ENCODE measurements at places on chromosomes 13 and 19.

- no peak for DNase-seq
These were observed 276.0 kb downstream of the FOXO1 start for GRCh38 chr13:40390401-40390916.

GRCh38 chr13:99991828-99992775 is 10.5 kb downstream of the ZIC2 start:
- DNase-seq: no peak

- no peak for DNase-seq
These were observed 155.1 kb downstream of the GGACT start for GRCh38 chr13:100433475-100433874.

DNA sequence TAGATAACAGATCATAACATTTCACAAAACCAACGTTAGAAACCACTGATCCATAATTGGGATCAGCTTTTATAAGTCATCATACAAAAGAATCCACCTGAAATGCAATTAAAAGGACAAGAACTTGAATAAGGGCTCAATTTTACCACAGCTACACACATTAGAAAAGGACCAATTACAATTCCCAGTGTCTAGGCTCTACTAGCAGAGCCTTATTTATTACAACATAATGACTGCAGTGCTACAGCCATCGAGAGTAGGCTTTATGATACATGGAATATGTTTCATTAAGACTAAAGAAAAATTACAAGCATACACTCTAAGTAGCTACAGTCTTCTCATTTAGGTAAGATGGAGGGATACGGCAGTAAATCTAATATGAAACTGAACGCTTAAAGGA is 2.9 kb downstream of the RBM26 start:
- DNase-seq: no peak

GRCh38 chr19:42216653-42217519 is 591 bp downstream of the DEDD2 start:
- no peak for DNase-seq

- DNase-seq: no peak
These were observed 76.6 kb upstream of the KLF12 start for GRCh38 chr13:74210693-74211393.

DNA sequence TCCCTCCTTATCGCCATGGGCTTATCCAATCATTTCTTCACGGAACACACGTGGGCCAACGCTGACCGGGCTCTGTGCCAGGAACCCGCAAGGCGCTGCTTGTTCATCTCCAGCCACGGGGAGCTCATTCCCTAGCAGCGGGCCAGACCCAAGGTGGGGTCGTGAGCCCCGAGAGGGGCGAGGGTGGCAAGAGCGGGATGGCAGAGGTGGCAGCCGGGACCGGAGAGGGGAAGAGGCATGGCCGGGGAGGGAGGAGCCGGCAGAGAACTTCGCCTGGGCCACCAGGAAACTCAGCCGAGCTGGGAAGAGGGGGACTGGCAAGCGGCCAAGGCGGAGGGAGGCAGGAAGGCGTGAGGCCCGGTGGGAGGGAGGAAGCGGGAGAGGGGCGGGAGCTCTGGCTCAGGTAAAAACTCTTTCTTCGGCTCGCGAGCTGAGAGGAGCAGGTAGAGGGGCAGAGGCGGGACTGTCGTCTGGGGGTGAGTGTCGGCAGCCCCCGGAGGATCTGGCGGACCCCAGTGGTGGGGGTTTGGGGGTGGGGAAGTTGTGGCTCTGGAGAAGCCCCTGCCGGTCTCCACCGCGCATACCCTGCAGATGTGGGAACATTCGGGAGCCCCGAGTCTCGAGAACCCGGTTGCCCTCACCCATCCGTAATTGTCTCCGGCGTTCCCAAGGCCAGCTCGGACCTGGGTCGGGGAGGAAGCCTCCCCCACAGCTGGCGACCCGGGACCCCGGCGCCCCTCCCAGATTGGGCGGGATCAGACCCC is at the start of gene B3GNT3:
TSS of gene B3GNT3 (plus strand) at position 408 of the 764 bp plus-strand sequence. CDS start 12,670 bp downstream, outside the sequence.
- peak; percentile 41 for DNase-seq

DNA sequence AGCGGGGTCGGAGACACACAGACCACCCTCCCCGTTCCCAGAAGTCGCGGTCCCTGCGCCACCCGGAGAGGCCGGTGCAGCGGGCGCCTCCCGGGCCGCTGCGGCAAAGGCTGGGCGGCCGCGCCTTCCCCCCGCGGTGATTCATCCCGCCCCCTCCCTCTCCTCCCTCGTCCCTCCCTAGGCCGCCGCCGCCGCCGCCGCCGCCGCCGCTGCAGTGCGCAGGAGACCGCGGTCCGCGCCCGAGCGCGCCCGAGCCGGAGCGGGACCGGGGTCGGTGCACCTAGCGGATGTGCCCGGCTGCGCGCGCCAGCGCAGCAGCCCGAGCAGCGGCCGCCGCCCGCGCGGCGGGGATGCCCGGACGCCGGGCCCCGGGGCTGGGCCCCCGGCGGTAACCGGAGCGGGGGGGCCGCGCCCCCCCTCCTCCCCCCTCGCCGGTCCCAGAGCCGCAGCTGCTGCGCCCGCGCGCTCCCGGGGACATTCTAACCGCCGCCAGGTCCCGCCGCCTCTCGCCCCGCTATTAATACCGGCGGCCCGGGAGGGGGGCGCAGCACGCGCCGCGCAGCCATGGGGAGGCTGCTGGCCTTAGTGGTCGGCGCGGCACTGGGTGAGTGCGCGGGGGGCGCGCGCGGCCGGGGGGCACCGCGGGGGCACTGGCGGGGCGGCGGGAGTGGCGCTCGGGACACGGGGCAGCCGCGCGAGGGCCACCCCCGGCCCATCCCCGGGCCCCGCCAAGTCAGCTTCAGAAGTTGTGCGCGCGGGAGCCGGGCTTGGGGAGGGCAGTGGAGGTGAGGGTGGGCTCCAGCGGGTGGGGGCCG is at the start of gene SCN1B:
TSS of gene SCN1B (plus strand) at position 214 of the 815 bp plus-strand sequence. CDS start at position 565, 351 bp downstream.
- DNase-seq: no peak

GRCh38 chr19:11783767-11784166 is 14.6 kb upstream of the ZNF491 start:
- no peak for DNase-seq

DNA sequence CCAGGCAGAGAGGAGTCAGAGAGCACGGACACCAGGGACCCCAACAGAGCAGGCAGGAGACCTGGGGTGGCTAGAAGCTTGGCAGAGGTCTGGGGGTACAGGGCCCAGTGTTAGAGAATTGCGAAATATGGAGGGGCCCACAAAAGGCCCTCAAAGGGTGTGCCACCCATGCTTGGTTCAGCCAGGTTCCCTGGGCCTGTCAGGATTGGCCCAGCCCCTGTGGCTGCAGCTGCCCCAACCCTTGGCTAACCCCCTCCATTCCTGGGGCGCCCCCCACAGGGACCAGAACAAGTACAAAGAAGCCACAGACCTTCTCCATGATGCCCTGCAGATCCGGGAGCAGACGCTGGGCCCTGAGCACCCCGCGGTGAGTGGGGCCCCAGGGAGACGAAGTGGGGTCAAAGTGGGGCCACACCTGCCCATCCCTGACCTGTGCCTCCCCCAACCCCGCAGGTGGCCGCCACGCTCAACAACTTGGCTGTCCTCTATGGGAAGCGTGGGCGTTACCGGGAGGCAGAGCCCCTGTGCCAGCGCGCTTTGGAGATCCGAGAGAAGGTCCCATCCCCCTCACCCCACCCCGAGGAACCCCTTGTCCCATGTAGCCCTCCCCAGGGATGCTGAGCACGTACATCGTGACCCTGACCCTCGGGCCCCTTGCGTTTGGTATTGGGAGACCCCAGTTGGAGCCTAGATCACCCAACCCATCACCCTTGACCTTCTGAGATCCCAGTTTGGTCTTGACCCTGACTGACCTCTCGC is 8.0 kb downstream of the KLC3 start:
- DNase-seq: no peak

DNA sequence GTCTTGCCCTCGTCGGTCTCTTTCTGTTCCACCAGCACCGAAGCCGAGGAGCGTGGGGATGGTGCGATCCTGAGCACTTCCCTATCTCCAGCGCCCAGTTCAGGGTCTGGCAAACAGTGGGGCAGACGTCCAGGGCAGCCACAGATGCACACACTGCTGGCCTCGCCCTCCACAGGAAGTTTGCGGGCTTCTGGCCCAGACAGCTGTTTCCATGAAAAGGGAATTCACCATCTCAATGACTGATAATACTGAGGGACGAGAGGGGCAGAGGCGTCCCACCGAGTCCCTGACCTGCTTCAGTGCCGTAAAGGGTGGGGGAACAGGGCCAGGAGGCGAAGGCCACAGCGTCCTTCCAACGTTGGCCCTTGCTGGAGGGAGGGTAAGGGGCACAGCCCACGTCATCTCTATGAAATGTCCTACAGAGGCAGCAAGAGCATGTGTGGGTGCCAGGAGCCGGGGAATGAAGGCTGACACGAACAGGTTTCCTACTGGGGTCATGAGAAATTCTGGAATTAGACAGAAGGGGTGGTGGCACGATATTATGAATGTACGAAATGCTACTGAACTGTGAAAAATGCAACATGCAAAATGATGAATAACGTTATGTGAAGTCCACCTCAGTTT is 19.5 kb downstream of the SHC2 start:
- no peak for DNase-seq

GRCh38 chr13:64007339-64007738 is 2591.7 kb upstream of the PCDH20 start:
- no peak for DNase-seq

DNA sequence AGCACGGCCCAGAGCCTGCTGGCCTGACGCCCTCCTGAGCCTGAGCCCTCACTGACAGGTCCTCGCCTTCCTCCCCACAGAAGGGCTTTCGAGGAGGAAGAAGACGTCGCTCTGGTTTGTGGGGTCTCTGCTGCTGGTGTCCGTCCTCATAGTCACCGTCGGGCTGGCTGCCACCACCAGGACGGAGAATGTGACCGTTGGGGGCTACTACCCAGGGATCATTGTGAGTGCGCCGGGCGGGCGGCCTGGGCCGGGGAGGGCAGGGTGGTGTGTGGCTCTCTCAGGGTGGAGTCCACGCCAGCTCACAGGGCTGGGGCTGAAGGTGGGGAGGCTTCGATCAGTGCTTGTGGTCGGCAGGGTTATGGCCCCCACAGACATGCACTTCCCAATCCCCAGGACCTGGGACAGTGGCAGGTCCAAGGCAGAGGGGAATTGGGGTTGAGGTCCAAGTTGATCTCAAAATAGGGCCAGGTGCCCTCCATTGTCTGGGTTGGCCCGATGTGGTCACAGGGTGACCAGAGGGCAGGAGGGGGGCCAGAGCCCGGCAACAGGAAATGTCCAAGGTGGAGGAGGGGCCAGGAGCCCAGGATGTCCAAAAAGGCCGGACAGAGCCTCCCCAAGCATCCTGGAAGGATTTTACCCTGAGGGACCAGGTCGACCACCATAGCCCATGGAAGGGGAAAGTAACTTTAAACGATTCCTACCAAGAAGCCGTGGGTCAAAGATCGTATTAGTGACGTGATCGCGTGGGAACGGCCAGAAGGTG is 7.2 kb downstream of the TMEM255B start:
- DNase-seq: no peak

DNA sequence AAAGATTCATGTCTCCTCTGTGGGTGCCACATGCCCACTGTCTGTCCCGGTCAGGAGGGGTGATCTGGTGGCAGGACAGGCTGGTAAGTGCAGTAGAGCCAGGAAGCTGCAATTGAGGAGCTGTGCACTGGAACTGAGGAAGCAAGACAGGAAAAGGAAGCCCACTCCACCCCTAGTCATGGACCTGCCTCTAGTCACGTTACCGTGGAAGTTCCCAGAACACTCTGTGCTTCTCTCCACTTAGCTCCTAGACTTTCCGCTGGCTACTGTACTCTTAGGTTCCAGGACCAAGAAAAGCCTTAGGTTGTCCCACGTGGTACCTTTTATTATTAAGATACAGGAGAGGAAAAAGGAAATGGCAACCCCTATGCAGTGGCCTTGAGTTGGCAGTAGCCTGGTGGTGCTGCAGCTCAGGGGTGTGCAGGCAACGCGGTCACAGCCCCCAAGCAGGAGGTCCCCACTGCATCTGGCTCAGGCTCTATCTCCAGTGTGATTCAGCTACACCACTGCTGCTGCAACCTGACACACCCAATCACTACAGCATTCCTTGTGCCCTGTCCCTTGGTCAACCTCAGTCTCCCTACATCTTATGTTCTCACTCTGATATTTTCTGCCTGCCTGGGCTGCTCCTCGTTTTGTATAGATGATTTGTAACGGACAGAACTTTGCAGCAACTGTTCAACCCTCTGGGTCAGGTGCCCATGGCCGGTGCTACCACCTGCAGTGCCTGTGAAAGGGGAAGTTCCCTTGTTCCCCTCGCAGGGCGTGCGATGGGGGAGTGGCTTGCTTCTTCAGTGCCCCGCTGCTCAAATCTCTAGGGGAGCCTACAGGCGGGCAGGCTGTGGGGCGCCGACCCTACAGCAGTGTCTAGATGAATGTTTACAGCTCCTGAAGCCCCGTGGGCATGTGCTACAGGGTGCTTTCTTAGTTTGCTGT is 24.4 kb upstream of the GPR12 start:
- no peak for DNase-seq

- no peak for DNase-seq
These were observed 1.7 kb upstream of the DLEU7 start for GRCh38 chr13:50845211-50845610.

- no peak for DNase-seq
These were observed 170.1 kb downstream of the RGCC start for GRCh38 chr13:41627425-41627824.

DNA sequence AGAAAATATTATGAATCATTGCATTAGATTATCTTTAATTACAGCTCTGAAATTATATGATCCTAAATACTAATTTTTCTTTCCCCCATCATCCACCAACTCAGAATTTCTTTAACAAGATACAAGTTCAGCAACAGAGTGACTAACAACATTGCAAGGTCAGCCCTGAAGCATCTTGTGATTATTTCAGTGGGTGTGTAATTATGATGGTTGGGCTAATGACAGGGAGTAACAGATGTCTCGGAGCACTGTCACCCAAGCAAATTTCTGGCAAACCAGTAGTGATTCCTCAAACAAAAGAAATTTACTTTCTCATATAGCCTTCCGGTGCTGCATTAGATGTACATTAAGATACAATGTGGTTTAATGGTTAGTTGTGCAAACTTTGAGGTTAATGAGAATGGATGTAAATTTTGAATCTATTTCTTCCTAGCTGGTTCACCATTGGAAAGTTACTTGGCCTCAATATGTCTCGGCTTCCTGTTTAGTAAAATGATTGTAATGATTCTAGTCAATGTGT is 238.9 kb downstream of the ITGBL1 start:
- no peak for DNase-seq

DNA sequence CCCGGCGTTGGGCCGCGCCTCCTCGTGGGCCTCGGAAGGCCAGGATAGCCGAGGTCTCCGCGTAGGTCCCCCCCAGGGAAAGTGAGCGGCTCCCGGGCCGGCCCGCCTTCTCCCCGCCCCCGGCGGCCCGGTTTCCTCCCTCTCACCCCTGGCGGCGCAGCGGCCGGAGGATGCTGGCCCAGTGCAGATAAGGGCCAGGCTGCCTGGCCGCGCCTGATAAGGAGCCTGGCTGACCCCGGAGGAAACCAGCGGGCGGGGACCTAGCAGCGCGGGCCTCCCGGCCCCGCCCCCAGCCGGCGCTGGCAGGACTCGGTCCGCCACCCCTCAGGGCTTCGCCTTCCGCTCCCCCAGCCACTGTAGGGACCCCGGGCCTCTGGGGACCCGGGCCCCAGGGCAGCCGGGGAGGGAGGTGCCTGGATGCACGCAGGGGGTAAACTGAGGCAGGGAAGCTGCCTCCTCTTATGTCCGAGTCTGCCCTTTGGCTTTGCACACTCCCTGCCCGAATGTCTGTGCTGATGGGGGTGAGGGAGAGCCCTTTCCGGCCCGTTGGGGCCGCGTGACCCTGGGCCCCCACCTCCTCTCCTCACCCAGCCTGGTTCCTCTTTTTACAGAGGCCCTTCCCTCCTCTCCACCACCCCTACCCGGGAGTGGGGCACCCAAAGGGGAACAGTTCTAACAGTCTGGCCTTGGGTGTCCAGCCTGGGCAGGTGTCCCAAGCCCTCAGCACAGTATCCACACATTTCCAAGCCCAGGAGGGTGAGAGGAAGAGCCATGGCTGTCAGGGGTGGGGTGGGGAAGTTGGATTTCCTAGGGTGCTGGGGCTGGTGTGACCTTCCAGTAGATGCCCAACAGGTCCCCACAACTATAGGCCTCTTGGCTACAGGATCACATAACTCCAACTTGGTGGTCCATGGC is at the start of gene LYL1:
TSS of gene LYL1 (minus strand) at position 193 of the 915 bp plus-strand sequence. CDS start 1,687 bp downstream, outside the sequence.
- no peak for DNase-seq

Data from NCI-H2029 treated with DMSO at 0.1 percent for 48 hours (cell line).